ENCODE measurements at places on chromosomes 5 and 9.

GRCh38 chr9:134515026-134515821, 126.4 kb upstream of the COL5A1 start:
- no peak for DNase-seq

DNA sequence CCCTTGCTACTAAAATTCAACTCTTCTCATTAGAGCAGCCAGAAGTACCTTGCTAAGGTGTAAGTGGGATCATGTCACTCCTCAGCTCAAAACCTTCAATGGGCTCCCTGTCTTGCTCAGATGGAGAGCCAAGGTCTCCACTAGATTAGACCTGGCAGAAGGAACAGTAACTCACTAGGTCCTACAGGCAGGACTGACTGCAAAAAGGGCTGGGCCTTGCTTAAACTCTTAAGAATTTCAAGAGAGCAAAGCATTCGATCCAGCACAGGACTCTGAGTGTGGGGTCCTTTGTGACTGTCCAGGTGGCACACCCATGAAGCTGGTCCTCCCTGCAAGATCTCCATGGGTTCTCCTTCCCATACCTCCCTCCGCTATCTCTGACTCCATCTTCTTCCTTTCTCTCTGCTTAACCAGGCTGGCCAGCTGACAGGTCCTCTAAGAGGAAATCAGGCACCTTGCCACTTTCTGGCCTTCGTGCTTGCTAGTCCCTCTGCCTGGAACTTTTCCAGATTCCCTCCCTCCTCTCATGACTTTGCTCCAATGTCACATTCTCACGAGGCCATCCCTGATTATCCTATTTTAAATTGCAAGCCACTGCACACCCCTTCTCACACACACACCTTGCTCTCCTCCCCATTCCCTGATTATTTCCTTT, 70.2 kb downstream of the BASP1 start:
- DNase-seq = no peak

DNA sequence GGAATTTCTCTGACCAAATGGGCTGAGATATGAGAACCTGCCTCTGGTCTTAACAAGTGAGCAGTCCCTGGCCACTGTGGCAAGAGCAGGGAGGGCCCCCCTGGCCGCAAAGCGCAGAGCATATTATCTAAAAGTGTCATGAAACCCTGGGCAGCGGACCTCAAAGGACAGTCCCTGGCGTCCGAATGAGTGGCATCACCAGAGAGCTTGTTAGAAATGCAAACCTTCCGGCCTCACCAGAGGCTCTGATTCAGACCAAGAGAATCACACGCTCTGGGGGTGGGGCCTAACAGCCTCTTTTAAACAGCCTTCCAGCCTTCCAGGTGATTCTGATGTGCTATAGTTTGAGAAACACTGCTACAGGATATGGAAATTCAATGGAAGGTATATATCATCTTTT, 10.9 kb downstream of the PTPN3 start:
- no peak for DNase-seq

GRCh38 chr9:119559986-119560385, 190.8 kb upstream of the BRINP1 start:
- no peak for DNase-seq

- DNase-seq = no peak
Measured at GRCh38 chr5:9775339-9775738, 145.2 kb upstream of the TAS2R1 start.

GRCh38 chr9:108235609-108236008, 620.2 kb downstream of the ACTL7B start:
- DNase-seq = no peak

DNA sequence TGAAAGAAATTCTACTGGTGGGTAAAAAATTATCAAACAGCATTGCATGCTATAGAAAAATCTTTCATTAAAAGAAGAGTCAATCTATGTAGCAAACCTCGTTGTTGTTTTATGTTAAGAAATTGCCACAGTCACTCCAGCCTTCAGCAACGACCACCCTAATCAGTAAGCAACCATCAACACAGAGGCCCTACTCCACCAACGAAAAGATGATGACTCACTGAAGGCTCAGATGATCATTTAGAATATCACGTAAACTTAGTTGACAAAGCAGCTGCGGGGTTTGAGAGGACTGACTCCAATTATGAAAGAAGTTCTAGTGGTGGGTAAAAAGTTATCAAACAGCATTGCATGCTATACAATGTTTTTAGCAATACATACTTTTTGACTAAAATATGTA, 242.6 kb downstream of the DRD1 start:
- DNase-seq = no peak

DNA sequence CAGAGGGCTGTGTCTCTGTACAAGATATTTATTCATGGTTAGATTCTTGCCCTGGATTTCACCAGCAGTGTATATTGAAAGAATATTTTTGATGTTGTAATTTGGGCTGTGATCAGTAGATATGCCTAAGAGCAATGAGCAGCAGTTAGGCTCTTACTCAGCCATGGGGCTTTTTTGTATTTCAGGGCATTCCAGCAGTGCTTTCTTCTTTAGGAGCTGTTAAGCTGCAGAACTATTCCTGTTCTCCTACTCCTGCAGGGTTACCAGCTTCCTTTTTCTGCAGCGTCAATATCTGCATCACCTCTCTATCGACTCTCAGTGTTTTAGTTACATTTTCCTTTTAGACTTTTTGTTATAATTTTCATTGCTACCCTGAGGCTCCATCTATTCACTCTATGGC, 206.2 kb downstream of the SLCO4C1 start:
- DNase-seq = no peak

- DNase-seq = no peak
Measured at GRCh38 chr5:125541085-125541484, 794.6 kb upstream of the ZNF608 start.

DNA sequence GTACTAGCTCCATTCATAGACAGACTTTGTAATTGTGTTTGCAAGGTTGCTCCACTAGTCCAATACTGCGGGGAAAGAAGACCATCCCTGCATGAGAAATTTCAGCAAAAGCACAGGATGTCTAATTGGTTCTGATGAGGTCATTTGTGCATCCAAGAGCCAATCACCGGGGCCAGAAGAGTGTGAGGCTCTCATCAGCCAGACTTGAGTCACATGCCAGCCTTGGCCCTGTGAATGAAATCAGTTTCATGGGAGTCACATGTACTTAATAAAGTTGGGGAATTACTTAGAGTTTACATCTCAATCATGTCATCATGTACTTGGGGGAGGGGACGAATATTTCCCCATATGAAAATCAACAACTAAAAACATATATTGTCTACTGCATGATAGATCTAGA, 1236.0 kb downstream of the MAT2B start:
- no peak for DNase-seq

DNA sequence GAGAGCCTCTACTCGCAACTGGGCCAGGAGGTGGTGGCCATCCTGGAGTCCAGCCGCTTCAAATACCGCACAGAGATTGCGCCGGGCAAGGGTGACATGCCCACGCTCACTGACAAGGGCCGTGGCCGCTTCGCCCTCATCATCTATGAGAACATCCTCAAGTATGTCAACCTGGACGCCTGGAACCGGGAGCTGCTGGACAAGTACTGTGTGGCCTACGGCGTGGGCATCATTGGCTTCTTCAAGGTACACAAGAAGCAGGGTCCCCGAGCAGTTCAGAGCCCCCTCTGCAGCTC, 13.5 kb downstream of the NDST1 start:
- no peak for DNase-seq

DNA sequence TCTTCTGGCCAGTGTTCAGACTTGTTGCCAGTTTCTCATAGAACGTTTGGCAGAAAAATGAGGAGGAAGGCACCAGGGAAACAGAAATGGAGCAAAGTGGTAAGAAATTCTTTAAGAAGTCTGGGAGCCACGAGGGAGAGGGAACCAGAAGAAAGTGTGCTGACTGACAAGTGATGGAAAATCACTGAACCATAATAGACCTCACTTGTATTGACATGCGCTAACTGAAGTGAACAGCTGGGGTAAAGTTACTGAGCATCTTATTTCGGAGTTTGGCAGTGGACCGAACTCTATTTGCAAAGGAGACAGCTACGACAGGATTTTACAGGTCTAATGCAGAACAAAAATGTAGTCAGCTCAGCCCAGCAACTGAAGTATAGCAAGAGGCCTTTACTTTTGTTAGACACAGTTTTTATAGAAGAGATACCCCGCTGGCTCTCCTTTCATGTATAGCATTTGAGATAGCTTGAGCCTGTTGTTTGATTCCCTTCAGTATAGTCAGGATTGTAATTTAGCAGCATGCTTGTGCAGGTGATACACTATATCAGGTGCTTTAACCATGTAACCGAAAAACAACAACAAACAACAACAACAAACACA, 53.6 kb downstream of the HMHB1 start:
- no peak for DNase-seq

GRCh38 chr9:30758726-30759446, 1625.6 kb upstream of the ACO1 start:
- DNase-seq = no peak

DNA sequence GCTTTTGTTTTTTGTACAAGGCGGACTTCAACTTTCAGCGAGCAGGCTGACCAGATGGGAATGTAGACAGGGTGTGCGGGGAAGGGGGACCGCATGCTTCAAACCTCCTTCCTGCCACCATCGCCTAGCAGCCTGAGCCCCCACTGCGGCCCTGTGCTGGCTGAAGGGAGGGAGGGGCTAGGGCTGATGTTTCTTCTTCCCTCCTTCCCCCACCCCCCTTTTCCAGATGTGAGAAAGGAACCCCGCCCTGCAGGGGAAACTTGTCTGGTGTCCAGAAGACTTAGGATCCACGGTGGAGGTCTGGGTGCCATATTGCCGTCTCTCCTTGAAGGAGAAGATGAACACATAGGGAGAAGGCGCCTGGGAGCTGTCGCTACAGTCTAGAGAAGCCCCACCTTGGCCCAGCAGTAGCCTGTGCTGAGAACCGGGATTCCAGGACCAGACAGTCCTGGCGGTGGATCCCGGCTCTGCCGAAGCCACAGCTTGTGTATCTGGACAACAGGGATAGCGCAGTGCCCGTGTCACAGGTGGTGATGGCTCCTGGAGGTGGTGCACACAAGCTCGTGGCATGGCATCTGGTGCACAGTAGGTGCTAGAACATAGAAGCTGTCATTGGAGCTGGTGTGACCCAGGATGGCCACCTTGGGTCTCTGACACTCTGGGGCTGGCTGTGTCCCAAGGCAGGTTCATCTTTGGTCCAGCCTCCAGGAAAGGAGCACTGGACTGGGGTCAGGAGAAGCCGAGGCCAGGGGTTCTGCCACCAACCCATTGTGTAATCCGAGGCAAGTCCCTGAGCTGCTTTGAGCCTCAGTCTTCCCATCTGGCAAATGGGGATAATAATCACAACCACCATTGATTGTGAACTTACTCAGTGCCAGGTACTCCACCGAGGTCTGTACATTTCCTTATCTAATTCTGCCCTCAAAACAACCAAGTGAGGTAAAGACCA, 205.6 kb downstream of the C9orf50 start:
- no peak for DNase-seq

DNA sequence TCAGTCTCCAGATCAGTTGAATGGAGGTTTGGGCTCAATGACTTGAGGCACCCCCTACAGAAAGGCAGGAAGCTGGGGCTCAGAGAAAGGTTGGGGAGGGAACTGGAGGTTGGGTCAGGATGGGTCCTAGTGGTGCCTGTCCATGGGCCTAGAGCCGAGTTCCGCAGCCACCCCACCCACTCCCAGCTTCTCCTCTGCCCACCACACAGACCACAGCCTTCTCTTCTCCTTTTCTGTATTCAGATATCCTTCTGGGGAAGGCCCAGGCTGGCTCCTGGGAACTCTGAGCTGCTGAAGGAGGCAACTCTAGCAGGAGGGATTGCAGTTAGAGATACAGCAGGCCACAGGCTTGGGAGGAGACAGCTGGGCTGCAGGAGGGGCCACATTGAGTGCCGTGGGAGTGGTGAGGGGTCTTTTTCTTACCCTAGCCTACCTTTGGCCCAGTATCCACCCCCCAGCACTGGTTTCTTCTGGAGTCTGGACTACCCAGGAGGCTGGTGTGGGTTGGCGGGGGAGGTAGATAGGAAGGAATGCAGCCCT, 15.4 kb upstream of the PTGS1 start:
- no peak for DNase-seq

DNA sequence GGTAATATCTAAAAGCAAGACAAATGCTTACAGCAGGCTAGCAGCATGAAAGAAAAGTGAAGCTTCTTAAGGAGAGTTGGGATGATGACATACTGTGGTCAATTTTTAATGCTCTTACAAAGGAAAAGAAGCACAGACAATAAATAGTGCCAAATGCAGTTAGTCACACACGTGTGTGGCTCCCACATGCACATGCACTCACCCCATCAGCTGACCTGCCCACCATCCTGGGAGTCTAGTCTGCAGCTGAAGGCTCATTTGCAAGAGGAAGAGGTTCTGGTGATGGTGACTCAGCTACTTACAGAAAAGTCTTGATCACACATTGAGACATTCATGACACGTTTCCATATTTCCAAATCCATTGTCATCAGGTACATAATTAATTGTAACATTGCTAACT, 129.3 kb downstream of the MRPL36 start:
- DNase-seq = no peak

- no peak for DNase-seq
Measured at GRCh38 chr9:119398350-119398749, 29.1 kb upstream of the BRINP1 start.

DNA sequence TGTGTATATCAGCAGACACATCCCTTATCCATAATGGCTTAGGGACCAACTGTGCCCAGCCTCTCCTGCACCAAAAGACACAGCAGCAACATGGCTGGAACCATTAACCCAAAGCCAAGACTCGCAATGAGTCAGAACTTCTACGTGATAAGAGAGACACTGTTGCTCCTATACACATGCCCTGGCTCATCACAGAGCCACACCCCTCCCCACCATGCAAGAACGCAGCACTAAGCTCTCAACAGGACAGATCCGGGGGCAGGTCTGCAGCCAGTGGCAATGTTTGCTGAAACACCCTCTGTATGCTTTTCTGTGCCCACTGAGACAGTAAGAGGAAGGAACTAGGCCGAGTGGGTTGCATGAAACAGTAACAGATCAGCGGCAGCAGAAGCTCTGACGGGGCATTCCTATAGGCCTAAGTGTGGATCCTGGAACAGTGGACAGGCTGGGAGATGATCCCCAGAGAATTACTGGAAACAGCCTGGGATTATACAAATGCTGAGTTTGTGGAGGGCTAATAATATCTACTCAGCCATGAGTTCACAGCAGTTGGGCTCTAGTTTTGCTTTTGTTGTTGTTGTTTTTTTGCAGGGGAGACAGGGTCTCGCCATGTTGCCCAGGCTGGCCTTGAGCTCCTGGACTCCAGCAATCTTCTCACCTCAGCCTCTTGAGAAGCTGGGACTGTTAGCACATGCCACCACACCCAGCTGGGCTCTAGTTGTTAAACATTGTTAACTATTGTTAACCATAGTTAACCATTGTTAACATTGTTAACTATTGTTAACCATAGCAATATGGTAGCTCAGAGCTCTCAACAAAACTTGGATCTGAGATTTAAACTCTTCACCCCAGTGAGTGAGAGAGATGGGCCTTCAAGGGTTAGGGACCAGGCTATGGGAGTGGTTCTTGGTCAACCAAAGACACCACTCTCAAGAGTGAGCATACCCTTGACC, 41.0 kb downstream of the B4GALT1 start:
- DNase-seq = no peak

- no peak for DNase-seq
Measured at GRCh38 chr5:15300141-15300540, 199.8 kb upstream of the FBXL7 start.

- no peak for DNase-seq
Measured at GRCh38 chr9:110812886-110813285, 144.3 kb downstream of the MUSK start.

- DNase-seq = no peak
Measured at GRCh38 chr5:132458226-132458560, 32.4 kb downstream of the IRF1 start.

- DNase-seq = no peak
Measured at GRCh38 chr9:2419347-2419746, 202.2 kb upstream of the VLDLR start.

GRCh38 chr9:70566066-70566465, 151.6 kb upstream of the KLF9 start:
- DNase-seq = no peak

Data from AG09319 (cell line).